ENCODE measurements at places on chromosomes 3 and 15.

DNA sequence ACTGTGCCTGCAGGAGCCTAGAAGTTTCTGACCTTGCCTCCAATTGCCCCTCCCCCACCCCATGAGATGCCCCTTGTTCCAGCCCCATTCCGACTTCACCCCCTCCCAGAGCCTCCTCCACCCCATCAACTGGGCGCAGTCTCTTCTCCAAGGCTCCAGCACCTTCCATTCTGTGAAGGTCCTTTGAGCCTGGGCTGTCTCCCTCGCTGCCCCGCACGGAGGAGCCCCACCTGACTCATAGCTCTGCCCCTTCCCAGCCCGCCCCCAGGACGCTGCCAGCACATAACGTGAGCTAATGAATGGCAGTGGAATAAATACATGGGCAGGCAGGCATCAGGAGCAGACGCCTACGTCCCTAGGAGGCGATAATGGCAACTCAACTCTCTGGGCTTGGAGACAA is 113.1 kb downstream of the NUP210 start:
- no peak for DNase-seq

GRCh38 chr15:60972866-60973265 is 256.2 kb downstream of the RORA start:
- DNase-seq, result peak; percentile 57

DNA sequence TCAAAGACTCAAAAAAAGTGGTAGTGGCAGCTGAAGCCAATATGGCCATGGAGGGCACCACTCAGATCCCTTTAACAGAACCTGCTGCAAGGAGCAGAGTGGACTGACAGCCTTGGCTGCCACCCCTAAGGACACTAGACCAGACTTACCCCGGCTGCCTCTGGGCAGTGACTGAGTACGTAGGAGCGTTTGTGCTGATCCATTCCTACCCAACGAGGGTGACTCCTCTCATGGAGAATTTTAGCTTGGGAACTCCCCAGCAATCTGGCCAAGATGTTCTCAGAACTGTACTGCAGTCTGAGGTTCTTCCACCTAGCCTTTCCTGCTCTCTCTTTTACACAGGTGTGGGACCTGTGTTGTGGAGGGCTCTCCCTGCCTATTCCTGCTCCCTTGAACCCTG is 22.1 kb downstream of the CLEC3B start:
- DNase-seq, result no peak

DNA sequence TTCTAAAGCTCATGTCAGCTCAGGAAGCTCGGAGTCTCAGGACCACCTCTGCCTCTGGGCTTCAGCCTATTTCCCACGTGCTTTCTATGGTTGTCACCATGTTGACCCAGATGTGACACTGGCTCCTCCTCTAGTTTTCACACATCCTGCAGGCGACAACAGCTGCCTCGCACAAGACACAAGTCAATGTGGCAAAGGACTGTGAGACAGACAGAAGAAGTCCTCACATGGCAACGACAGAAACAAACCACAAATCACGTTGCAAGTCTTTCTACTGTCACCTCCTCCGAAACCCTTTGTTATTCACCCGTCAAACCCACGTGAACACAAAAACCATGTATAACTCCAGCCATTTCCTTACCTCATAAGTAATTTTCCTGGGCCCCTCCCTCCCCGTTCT is 194.5 kb downstream of the MEX3B start:
- no peak for DNase-seq

DNA sequence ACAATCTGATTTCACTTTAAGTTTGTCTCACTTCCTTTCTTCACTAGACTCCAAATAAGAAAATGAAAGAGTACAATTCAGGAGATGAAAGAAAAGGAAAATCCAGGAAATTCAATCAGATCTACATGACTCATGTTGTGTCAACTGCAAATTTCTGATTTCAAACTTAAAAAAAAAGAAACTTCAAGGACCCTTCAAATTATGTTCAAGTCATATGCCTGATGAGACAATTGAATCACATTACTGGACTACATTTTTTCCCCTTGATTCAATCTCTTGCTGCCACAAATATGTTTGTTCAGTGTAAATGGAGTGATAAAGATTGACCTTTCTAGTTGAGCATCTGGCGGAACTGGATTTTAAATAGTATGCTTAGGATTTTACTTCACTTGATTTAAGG is 37.4 kb downstream of the FRMD5 start:
- DNase-seq, result peak; percentile 54

GRCh38 chr3:156543043-156543555 is 11.8 kb downstream of the SSR3 start:
- DNase-seq, result no peak

DNA sequence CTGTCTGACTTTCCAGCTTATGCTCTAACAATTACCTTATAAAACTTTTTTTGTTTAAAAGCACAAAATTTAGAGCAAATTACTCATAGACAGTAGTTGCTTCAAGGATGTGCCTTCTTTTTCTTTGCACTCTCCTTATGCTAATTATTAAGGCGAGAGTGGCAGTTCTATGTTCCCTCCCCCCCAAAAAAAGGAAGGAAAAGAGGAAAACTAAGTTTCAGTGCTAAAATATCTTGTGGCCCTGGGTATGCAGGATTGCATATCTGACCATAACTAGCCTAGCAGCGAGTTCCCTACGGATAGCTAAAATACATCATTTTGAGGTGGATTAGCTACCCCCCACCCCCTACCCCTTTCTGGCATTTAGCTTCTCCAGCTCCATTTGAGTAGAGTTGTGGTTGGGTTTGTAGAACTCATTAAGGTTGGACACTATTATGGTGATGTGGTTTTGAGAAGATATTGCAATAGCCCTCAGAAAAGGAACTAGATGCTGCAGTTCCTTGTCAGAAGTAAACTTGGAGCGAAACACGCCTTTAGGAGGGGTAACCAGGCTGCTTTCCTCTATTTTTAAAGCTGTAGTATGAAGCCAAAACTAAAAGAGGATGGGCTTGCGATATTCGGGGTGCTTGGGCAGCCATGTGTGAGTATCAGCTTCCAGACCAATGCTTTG is 174.6 kb downstream of the AKAP13 start:
- DNase-seq, result no peak

- DNase-seq, result no peak
Observed at GRCh38 chr3:179536256-179536655, 26.5 kb upstream of the ACTL6A start.

DNA sequence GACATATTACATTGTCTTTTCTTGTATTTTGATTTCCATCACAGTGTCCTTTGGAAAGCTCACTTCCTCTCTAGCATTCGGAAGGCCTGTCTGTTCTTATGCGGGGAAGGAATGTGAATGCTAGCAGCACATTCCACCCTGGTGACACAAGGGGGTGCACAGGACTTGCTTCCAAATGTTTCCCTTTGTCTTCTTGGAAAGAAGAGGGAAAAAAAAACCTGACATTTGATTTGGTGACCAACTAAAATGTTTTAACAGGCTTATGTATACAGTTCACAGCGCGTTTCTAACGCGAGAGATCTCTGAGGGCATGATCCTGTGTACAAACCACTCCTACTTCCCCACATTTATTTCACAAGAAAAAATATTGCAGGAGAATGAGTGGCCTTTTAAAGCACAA is 107.6 kb upstream of the FXR1 start:
- DNase-seq, result no peak

- no peak for DNase-seq
Observed at GRCh38 chr15:45177285-45177684, 10.5 kb downstream of the SHF start.

DNA sequence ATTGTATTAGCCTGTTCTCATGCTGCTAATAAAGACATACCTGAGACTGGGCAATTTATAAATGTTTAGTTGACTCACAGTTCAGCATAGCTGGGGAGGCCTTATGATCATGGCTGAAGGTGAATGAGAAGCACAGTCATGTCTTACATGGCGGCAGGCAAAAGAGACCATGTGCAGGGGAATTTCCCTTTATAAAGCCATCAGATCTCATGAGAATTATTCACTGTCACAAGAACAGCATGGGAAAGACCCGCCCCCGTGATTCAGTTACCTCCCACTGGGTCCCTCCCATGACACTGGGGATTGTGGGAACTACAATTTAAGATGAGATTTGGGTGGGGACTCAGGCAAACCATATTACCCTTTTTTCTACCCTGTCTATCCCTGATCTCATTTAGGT is 51.5 kb upstream of the MYZAP start:
- no peak for DNase-seq

DNA sequence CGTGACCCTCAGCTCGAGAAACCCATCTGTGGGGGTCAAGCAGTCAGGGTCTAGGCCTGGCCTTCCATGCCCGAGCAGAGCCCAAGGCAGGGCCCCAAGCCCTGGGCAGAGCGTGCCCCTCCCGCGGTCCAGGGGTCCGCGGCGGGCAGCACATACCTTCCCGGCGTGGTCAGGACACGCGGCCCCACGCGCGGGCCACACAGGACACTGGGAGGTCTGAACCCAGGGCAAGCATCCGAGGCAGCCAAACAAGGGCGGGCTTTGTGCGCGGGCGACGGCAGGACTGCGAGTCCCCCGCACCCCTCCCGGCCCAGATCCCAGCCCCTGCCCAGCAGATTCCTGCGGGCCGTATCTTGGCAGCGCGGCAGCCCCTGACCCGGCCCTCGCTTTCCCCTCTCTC is 61.6 kb upstream of the ACAN start:
- DNase-seq, result no peak

- no peak for DNase-seq
Observed at GRCh38 chr15:101171954-101172353, 79.9 kb downstream of the CHSY1 start.

- no peak for DNase-seq
Observed at GRCh38 chr3:129441215-129441614, 1.2 kb downstream of the IFT122 start.

- peak; percentile 18 for DNase-seq
Observed at GRCh38 chr3:21392526-21392925, 358.5 kb downstream of the ZNF385D start.

GRCh38 chr3:166243511-166243910 is 406.3 kb upstream of the BCHE start:
- DNase-seq, result no peak

DNA sequence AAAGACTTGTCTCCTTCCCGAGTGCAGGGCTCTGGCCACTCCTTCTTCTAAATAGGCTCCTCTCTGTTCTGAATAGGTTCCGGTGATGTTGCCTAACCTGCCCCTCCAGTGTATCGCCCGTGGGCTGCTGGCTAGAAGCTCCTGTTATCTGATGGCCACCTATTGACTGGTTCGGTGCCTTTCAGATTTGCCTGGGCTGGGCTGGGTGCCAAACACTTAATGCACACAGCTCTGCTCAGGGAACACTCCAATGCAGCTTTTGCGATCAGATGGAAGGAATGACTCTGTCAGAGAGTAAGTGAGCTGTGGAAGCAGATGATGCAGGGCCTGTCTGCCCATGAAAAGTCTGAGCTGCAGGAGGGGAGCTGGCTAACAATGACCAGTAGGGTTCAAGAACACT is 112.9 kb downstream of the CORO2B start:
- no peak for DNase-seq

DNA sequence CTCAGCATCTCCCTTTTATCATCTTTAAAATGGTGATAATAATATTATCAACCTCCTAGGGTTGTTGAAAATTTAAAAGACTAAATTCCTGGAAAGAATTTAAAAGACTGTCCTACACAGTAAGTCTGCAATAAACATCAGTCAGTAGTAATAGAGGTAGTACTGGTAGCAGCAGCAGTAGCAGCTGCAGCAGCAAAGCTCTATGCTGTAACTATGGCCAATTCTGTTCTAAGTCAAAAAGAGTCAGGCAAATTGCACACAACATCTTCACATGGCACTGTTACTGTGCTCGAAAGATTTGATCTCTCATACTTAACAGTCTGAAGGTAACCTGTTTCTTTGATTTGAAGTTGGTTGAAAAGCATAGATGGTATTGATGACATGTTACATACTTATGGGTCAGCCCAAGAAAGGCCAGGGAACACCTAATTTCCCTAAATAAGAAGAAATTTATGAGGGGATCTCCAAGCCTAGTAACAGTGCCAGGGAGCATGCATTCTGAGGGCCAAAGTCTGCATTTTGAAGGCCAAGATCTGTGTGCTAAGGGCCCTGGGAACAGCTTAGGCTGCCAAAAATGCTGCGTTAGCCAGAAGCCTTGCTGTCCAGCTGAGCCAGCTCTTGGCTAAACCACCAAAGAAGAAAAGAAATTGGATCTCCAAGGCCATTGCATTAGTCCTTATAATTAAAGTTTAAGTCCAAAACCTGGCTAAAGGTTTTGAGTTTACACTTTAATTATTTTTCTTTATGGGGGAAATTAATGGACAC is 68.2 kb downstream of the SIDT1 start:
- no peak for DNase-seq

- DNase-seq, result no peak
Observed at GRCh38 chr15:69988541-69989225, 109.0 kb downstream of the TLE3 start.

DNA sequence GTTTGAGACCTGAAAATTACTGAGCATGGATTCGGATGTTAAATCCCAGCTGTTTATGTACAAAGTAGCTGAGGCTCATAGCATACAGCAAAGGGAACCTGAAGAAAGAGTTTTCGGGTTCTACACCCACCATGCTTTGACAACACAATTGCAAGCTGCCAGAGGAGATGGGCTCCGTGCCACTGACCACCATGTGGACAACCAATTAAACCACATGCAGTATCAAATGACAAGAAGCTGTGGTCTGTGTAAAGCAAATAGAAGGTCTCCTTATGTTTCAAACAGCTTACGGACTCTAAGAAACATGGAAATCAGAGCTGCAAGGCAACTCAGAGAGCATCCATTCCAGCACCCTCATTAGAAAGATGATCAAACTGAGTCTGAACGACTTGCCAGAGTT is 12.9 kb downstream of the GABRB3 start:
- no peak for DNase-seq

GRCh38 chr3:51891242-51892039 is 11.7 kb downstream of the IQCF1 start:
- DNase-seq, result no peak

DNA sequence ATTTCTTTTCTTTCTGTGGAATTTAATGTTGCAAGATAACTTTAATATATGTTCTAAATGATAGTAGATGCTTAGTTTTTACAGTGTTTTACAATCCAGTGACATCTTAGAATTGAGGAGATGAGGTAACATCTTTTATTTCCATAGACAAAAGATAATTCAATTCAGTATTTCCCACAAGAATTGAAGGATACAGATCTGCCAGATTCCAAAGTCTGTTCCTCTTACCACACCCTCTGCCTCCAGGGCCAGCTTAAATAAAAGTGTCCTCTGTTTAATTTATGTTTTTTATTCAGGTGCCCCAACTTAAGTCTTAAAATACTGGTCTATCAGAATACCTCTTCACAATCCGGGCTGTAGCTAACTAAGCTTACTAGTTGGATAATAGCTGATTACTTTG is 6.5 kb downstream of the STT3B start:
- DNase-seq, result no peak

- no peak for DNase-seq
Observed at GRCh38 chr15:82551646-82552247, 11.5 kb upstream of the RPS17 start.

DNA sequence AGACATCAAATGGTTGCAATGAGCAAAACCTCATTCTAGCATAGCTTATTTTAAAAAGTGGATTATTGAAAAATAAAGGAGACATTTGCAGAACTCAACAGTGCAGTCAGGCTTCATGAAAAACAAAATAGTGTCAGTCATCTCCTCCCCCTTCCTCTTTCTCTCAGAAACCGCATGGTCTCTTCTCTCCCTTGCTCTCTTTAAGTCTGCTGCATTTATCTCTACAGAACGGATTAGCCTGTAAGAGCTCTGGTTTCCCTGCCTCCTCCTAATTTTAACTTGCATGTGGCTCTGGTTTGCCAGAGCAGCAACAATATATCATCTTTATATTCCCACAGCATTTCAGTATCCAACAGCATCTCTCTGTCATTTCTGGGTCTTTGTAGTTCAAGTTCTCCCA is 609.0 kb downstream of the MECOM start:
- DNase-seq, result no peak

GRCh38 chr3:53630547-53630946 is 136.1 kb downstream of the CACNA1D start:
- no peak for DNase-seq

Data from GM04504 (cell line).